ENCODE measurements at places on chromosomes 11 and 22. TPM values are rescaled to one million over a fixed set of nuclear protein-coding genes. Genes with fewer than 3 reads are reported as not detected.

Gene JHY
- 3.0 TPM for total RNA-seq

Gene PDE2A
- total RNA-seq, result 3.6 TPM

Gene SVIP
- total RNA-seq, result 0.75 TPM

Gene VPS11
- total RNA-seq, result 25.2 TPM

Gene OR6T1
- total RNA-seq, result not detected

Gene RFPL3
- not detected for total RNA-seq

Gene TMA7B
- total RNA-seq, result not detected

Gene PRRG4
- total RNA-seq, result 0.06 TPM

Gene SSRP1
- 58.9 TPM for total RNA-seq

Gene PLEKHA7
- total RNA-seq, result not detected

Gene FAT3
- total RNA-seq, result 0.06 TPM

Gene BSX
- total RNA-seq, result not detected

Measured in cardiac ventricle fibroblast (primary cell).